ENCODE measurements at places on chromosomes 12 and 14.

GRCh38 chr14:35471803-35472202 lies 62.2 kb upstream of the INSM2 start:
- no peak for DNase-seq

DNA sequence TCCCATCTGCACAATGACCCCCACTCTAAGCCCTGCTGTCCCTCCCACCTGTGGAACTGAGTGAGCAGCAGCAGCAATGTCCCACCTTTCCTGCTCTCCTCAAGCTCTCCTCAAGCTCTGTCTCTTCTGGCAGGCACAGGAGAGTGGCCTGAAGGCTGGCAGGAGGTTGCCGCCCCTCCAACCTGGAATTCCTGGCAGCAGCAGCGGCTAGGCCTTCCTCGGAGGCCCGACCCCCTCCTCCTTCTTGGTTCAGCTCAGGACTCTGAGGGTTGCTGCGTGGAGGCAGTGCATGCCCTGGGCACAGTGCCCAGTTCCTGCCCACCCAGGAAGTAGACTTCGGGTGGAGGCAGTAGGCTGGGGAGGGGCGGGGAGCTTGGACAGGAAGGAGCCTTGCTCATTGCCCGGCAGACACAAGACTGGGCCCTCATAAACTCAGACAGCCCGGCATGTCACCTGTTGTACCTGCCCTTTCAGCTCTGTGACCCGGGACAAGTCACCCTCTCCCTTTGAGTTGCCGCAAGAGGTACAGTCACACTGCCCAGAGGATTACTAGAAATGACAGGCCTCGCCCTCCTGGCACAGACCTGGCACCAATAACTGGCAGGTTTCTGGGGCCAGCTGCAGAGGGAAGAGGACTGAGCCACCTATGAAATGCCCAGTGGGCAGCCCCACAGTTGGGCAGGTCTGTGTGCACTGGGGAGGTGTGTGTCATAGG lies 2.1 kb upstream of the SERPINA1 start:
- DNase-seq = peak; percentile 63

- DNase-seq = peak; percentile 81
These were observed 43.5 kb downstream of the SYNE2 start for GRCh38 chr14:63896278-63896720.

GRCh38 chr12:94777936-94778335 lies 127.6 kb upstream of the TMCC3 start:
- DNase-seq = no peak

Data from EL (cell line).